ENCODE measurements at places on chromosomes 5 and 9.

- no peak for DNase-seq
These were observed 13.1 kb downstream of the ADAMTS6 start for GRCh38 chr5:65468633-65469032.

GRCh38 chr9:13266167-13266566, 13.3 kb downstream of the MPDZ start:
- no peak for DNase-seq

- peak; percentile 78 for DNase-seq
These were observed 122.7 kb upstream of the LMX1B start for GRCh38 chr9:126490871-126491567.

- no peak for DNase-seq
These were observed 77.4 kb downstream of the MEGF10 start for GRCh38 chr5:127367946-127368465.

DNA sequence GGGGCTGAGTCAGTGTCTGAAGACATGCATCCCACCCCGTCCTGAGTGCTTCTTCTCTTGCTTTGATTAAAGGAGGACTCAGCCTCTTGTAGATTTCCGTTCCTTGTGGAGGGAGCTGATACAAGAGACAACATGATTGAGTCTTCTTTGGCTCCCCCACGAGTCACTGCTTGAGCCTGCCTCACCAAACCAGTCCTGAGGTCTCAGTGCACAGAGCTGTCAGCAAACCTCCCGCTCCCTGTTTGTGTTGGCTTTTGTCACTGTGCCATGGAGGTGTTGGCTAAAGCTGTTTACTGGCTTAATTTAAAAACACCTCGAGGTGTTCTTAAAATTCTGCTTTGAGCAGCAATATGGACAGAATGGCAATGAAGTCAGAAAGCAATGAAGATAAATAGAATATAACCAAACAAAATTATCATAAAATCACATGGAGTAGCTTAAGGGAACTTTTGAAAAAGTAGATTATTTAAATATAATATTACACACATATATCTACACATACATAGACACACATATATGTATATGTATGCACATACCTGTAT, 234.1 kb upstream of the ANKRD55 start:
- DNase-seq: no peak

- no peak for DNase-seq
These were observed 29.2 kb downstream of the LHX3 start for GRCh38 chr9:136175616-136176197.

- DNase-seq: no peak
These were observed 5.4 kb downstream of the CFAP90 start for GRCh38 chr5:7845557-7845956.

- no peak for DNase-seq
These were observed 17.2 kb upstream of the WNK2 start for GRCh38 chr9:93166699-93167098.

- no peak for DNase-seq
These were observed 4.6 kb upstream of the FBXL17 start for GRCh38 chr5:108386345-108387061.

GRCh38 chr9:69894720-69895119, 74.1 kb downstream of the CFAP95 start:
- no peak for DNase-seq

- DNase-seq: no peak
These were observed 8.3 kb downstream of the PTBP3 start for GRCh38 chr9:112325127-112325526.

- DNase-seq: no peak
These were observed 2.9 kb downstream of the DHX29 start for GRCh38 chr5:55304584-55304983.

DNA sequence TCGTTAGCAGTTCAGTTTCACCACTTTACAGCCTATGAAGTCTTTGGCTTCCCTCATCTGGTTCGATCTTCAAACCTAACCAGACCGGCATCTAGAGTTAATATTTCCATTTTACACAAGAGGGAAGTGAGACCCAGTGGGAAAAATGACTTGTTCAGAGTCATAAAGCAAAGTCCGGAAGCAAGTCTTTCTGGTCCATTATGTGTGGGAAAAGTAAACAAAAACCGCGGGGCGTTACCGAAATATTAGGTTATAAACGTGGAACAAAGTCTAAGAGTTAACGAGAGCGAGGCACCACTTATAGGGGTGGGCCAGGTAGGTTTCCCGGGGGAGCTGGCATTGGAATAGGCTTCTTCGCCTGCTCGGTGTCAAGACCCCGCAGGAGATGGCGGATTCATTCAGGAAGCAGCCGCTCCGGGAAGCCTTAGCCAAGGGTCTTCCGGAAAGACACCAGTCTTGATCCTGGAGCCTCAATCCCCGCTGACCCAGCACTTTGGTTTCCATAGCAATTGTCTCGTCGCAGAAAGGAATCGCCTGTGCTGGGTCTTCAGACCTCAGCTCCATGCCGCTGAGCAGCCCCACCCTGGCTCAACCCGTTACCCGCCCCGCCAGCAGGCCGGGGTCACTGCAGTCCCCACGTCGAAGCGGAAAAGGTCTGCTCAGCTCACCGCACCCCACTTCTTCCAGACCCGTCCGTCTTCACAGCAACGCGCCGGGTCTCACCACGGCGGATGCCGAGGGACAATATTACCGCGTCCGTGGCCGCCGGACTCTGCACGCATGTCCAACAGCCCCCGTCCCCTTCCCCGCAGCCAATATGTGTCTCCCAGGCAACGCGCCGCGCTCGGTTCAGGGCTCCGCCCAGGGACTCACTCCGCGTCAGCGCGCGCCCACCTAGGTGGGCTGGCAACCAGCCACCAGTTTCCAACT, at the start of gene C5orf52:
Gene C5orf52 (plus strand): TSS at position 872 of the 930 bp plus-strand sequence. CDS start 82 bp downstream, outside the sequence.
- DNase-seq: no peak

GRCh38 chr9:133151601-133152525, 11.9 kb downstream of the GBGT1 start:
- no peak for DNase-seq

GRCh38 chr5:168683247-168683926, 104.2 kb upstream of the PANK3 start:
- no peak for DNase-seq

DNA sequence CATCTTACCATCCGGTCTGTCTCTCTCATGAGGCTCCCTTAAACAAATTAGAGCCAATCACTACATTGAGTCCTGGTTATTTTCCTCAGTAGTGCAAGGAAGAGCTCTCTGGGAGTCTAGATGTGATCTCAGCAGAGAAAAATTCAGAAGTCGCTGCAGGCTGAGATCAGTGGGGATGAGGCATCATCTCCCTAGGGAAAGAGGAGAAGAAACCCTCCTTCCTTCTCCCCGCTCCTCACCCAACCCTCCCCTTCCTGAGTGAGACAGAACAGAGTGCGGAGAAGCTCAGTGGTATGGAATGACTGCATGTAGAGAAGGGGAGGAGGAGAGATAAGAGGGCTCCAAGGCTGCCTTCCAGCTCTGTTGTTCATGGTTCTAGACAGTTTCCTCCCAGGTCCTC, 80.5 kb downstream of the PAPPA start:
- DNase-seq: no peak
